Endothelial cell (in vitro differentiated cells): ENCODE measurements at places on chromosomes 12 and 14.

DNA sequence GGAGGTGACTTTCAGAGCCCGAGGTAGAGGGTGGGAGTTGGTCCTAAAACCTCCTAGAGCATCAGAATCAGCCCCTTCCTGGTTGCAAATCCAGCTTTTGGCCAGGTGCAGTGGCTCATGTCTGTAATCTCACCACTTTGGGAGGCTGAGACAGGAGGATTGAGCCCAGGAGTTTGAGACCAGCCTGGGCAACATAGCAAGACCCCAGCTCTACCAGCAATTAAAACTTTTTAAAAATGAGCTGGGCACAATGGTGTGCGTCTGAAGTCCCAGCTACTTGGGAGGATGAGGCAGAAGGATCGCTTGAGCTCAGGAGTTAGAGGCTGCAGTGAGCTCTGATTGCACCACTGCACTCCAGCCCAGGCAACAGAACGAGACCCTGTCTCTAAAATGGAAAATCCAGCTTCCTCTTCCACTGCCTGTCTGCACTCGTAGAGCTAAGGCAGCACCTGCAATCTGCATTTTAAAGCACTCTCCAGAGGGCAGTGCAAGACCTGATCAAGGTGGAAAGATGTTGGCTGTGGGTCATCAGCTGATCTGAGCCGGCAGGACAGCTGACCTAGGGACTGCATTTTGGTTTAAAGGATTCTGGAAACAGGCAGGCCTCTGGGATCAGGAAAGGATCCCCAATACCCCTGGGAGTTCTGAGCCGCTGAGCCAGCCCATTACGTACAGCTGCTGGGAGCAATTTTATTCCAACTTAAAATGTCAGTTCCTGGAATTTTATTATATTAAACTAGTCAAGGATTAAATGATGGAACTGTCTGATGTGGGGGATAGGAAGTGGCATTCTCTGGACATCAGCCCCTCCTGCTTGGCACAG, 1.8 kb upstream of the TESC start:
- DNase-seq: no peak

DNA sequence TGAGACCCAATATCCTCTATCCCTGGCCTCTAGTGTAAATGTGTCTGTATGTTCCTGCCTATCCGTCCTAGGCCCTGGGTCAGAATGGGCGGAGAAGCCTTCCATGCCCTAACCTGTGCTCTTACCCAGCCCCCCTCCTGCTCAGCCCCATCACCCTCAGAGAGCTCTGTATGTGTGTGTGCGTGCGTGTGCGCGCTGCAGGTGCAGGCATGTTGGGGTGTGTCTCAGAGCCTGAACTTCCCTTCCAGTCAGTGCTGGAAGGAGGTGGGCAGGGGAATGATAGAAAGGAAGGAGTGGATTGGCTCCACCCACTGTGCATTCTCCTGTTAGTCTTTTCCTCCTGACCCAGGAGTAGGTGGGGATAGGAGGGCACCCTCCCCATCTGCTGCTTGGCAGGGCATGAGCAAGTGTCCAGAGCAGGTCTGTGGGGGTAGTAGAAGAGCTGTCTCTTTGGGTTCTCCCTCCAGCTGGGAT, 7.2 kb downstream of the NAB2 start:
- no peak for DNase-seq

DNA sequence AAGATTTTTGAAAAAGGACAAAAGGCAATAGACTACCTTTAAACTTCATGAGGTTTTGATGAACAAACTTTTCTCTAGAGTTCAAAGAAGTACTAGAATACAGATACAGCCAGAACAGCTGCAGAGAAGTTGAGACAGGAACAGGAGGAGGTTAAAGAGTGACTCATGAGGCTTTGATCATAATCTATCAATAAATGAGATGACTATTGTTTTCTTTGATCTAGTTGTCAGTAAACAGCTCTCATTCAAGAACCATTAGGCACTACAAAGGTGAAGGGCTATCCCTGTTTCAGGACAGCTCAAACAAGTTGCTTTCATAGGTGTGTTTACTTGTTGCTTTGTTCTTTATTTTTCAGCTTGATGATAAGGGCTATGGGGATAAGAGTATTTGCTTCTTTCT, 2.4 kb downstream of the WASHC3 start:
- no peak for DNase-seq

- no peak for DNase-seq
Observed at GRCh38 chr12:27014859-27015729, 910 bp upstream of the TM7SF3 start.

- DNase-seq: no peak
Observed at GRCh38 chr12:57777911-57778310, 4.7 kb upstream of the TSFM start.

GRCh38 chr12:124758266-124759220, 105.1 kb downstream of the SCARB1 start:
- no peak for DNase-seq

GRCh38 chr12:56137853-56138571, 9.9 kb downstream of the ESYT1 start:
- no peak for DNase-seq

GRCh38 chr12:124904306-124905098, 9.9 kb downstream of the UBC start:
- DNase-seq: no peak

GRCh38 chr12:17680220-17680619, 409.8 kb downstream of the RERGL start:
- no peak for DNase-seq

DNA sequence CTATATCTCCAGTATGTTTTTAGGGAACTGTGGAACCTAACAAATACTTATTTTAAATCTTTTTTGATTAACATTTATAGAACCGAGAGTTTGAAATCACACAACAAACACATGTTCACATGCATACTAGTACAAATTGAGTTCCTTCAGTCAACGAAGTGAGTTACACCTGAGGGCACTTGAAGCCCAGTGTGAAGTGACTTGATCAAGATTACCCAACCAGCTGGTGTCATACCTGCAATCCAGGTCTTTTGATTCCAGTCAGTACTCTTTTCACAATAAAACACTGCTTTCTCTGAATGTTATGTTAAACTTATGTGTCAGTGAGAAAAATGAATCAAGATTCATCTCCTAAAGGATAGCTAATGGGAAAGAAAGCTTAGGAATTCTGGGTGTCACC, 35.2 kb downstream of the VRK1 start:
- no peak for DNase-seq

GRCh38 chr12:76084863-76085519, 506 bp upstream of the NAP1L1 start:
- DNase-seq: peak; percentile 76

DNA sequence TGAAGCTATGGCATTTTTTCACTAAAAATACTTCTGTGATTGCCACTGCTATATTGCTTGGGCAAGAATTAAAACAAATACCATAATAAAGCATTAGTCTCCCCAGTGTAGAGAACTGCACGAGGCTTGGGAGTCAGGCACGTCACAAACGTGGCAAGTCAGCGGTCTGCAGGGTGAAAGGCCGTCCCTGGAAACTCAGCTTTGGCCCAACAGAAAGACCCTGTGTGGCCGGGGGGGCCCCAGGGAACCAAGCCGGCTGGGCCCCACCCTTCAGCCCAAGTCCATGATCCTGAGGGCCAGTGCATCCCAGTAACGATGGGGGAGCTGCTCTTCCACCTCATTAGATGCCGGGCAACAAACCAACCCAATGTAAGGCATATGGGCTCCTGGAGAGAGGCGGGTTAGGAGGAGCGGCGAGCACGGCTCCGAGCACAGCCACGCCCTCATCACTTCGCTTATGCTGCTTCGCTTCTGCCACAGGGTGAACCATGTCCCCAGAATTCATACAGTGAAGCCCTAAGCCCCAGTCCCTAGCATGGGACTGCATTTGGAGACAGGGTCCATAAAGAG, 50.9 kb upstream of the GPR68 start:
- no peak for DNase-seq

DNA sequence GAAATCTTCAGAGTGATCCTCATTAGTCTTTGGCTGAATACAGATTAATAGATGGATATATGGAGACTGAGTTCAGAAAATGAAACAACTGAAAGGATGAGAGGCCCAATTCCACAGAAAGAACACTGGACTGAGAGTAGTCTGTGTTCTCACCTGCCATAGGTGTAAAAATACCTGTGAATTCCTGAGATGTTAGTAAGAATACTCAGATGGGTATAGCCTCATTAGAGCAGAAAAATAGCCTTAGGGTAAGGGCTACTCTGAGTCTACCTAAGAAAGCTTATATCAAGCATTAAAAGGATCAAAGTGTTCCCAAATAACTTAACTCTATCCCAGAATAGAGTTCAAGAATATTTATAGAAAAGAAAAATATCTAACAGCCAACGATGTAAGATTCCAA, 1510.3 kb upstream of the SEL1L start:
- no peak for DNase-seq

DNA sequence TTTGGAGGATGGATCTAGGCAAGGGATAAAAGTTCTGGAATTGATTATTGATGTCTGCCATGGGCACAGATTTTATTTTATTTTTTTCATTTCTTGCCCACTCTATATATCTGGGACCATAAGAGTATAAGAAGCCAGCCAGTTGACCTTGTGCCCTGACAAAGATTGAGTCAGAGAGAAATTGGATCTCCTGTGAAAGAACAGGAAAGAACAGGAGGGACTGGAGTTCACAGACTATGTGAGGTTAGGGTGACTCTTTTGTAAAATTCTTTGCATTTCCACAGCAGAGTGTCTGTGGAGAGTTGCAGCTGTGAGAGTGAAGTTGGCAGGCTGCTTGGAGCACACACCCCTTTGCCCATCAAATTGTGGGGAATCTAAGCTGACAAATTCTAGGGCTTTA, 358.4 kb upstream of the TBX3 start:
- DNase-seq: no peak

DNA sequence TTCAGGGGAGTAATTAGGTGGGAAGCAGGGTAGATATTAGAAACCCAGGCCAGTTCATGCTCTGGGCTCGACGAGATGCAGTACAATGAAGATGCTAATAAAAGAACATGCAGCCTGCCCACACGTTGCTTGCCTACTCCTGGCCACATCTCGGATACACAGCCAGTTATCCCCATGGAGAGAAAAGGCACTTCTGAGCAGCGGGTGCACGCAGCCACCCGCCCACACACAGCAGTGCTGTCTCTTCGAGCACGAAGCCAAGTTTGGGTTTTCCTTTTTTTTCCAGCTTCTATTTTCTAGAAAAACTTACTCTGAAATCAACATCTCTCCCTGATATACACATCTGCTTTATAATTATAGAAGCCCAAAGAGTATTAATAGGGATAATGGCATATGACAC, 85.7 kb downstream of the CIT start:
- no peak for DNase-seq

DNA sequence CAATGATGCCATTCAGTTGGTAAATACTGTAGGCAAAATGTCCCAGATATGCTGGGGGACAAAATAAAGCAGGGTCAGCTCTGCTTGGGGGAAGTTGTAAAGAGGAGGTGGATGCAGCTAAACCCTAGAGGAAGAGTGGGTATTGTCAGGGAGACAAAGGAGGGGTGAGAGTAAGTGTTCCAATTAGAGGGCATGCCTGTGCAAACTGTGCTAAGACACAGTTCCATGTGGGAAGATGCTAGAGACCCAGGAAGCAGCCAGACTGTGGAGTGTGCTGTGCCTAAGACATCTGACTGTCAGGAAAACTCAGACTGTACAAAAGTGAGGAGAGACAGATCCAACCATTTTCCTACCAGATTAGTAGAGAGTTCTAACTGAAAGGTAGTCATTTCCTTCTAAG, 474.3 kb downstream of the ATP23 start:
- no peak for DNase-seq

DNA sequence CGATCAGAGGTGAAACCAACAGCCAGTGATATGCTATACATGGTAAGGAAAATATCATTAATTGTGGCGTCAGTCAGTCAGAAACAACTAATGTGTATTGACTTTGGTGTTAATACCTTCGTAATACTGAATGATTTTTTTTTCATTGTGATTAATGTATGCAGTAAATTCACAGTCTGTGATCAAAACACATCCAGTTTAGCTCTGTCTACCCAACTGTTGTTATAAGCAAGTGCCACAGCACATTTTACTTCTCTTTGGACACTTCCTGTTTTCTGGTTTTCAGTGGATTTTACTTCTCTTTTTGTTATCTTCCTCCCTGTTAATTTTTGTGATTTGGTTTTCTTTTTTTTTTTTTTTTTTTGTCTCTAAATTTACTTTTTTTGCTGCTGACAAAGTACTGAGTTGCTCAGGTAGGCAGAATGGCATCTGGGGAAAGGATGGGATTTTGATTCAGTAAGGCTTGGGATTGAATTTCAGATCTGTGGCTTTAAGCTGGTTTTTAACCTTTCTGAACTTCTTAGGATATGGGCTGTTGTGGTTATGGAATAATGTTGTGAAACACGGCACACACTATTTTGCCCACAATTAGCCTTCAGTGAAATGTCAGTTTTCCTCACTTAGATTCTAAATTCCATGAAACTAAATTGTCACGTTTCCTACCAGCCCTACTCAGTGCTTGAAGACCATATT, 604 bp downstream of the GLIPR1 start:
- no peak for DNase-seq

GRCh38 chr14:93101181-93101580, 14.5 kb downstream of the ITPK1 start:
- DNase-seq: no peak

GRCh38 chr12:1533205-1533601, 61.2 kb downstream of the FBXL14 start:
- DNase-seq: no peak

DNA sequence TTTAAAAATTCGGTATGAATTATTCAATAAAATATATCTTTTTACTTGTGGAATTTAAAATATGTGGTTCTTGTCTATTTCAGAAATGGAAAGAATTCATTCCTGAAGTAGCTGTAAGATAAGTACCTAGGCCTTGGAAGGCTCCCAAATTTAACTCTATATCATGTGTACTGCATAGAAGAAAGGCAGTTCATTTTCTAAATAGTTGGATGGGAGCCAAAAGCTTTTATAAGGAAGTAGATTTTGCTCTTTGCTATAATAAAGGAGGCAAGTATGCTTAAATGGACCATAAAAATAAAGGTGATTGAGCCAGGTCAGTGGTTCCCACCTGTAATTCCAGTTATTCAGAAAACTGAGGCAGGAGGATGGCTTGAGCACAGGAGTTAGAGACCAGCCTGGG, 187.5 kb downstream of the ATXN7L3B start:
- no peak for DNase-seq

- DNase-seq: no peak
Observed at GRCh38 chr14:28875934-28876571, 109.5 kb downstream of the FOXG1 start.

DNA sequence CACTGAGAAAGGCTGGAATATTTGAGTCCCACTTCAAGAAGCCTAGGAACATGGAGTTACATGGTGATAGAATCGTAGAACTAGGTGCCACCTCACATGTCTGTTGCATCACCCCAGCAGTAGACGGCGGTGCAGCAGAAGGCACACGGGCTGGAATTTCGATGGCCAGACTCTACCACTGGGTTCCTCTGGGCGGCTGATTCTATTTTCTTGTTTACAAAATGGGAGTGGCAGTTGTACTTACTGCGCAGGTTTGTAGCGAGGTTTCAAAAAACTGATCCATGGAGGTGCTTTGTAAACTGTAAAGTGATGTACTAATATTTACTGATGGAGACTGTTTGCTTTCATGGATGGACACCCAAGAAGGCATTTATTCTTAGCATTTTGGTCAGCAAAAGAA, 45.7 kb downstream of the WDR20 start:
- DNase-seq: no peak
